SW 1271 (cell line): ENCODE measurements at places on chromosomes 7 and 10.
A peak's percentile ranks its signal among the peaks of the same experiment; 100 is the strongest.

DNA sequence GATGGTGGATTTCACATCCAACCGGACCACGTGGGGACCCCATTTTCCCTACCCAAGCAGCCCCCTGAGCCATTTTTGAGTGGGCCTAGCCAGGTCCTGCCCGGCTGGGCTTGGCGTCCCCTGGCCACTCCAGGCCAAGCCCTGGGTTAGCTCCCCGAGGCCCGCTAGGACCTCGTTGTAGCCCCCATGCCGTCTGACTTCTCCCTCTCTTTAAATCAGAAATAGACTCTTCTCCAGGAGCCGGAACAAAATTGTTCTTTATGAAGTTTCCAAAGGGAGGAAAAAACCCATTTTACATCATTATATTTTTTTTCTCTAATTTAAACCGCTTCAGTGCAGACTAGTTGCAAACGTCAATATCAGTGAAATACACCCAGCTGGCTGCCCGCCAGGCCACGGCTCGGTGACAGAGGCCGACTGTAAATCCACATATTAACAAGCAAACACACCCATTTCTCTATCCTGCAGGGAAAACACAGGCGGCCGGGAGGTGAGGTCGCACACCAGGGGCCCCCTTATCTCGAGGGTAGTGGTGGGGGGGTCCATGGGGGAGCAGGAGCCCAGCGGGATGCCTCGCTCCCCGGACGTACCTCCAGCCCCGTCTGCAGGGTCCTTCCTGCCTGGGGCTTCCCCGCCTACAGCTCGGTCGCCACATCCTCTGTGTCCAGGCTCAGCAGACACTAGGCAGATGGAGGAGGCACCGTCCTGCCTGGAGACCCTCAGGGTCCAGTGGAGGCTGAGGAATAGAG, 72.7 kb downstream of the ELFN1 start:
- no peak for DNase-seq

DNA sequence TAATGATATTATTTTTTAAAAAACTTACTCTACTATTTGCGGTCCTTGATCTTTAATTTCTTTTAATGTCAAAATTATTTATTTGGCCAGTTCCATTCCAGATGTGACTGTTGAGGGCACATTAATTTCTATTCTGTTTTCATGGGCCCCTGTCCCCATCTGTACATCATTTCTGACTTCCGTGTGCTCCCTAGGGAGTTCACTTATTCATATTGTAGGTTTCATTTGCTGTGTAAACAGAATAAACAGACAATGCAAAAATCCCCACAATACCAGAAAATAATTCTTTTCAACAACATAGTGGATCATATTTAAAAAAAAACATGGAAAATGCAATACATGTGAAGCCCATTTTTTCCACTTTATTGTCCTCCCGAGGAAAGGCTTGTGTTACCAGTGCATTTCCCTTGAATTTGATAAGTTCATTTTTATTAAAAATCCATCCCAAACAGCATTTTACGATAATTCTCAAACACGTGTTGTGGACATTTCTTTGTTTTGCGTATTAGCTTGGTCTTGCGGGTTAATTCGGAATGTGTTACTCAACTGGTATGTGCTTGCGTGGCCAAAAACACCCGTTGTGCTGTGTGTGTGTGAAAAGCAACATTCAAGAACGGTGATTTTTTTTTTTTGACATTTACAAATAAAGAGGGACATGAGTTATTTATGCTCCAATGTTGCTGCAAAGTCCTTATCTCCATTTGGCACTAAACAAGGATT, 138.4 kb downstream of the MGMT start:
- DNase-seq = no peak

DNA sequence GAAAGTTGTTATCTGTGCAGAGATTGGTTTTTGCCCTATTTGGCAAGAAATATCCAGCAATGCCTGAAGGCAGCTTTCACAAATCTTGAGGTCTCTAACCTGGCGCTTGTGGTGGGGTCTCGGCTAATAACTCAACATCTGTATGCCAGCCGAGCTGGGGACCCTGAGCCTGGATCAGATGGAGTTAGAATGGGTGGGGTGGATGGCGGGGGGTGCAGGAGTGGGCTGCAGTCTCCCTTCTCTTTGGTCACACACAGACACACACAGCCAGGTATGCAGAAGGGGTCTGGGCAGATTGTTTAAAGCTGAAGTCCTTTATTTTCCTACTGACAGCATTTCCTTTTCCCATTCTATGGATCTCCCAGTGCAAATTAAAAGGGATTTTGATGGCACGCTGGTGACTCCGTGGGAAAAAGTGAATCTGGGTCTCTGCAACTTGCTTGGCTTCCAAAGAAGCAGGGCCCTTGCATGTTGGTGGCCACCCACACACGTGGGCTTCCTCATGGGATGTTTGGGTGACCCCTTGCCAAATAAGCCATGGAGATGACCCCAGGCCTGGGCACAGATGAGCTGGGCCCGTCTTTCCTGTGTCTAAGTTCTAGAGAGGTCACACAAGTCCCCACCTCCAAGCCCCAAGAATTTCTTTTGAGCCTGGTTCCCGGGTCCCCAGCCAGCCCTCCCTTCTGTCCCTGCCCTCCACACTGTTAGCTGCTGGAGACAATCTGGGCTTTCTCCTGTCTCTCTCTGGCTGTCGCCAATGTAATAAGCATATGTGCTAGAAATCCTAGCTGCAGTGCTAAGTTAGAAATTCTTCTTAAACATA, 39.9 kb upstream of the EMX2 start:
- DNase-seq = no peak

GRCh38 chr10:5810225-5810624, 3.0 kb downstream of the GDI2 start:
- DNase-seq = no peak

DNA sequence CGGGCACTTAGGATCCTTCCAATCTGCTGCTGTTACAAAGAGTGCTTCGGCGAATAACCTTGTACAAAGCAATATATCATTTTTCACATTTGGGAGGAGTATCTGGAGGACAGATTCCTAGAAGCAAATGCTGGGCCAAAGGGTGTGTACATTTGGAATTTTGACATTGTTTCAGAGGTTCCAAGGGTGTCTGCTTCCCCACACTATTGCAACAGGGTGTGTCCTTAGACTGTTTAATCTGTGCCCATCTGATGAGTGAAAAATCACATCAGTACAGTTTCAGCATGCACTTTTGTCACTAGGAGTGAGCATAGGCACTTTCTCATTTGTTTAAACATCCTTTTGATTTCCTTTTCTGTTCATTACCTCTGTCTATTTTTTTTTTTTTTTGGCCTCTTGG, 8.6 kb upstream of the ELFN1 start:
- no peak for DNase-seq

DNA sequence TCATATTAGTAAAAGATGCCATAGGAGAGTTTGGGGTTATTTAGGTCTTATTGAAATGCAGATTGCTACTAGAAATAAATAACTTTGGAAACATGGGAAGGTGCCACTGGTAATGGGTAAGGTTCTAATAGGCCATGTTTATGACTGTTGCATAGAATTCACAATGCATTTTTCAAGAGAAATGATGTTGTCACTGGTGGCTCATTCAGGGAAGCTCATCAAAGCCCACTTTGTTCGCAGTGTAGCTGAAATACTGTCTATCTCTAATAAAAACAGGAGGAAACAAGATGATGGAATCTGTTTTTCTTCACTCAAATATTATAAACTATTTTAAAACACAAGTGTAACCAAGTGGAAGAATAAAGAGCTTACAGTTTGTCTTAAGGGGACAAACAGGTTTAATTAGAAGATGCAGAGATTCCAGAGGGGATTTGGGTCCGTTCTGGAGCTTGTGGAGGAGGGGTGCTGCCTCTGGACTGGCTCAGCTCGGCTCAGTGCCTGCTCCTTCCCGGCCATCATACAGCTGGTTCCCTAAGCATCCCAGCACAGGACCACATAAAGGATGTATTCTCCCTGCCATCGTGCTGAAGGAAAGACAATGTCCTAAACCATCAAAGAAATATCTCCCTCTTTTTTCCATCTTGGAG, 20.4 kb downstream of the OPALIN start:
- DNase-seq = no peak

DNA sequence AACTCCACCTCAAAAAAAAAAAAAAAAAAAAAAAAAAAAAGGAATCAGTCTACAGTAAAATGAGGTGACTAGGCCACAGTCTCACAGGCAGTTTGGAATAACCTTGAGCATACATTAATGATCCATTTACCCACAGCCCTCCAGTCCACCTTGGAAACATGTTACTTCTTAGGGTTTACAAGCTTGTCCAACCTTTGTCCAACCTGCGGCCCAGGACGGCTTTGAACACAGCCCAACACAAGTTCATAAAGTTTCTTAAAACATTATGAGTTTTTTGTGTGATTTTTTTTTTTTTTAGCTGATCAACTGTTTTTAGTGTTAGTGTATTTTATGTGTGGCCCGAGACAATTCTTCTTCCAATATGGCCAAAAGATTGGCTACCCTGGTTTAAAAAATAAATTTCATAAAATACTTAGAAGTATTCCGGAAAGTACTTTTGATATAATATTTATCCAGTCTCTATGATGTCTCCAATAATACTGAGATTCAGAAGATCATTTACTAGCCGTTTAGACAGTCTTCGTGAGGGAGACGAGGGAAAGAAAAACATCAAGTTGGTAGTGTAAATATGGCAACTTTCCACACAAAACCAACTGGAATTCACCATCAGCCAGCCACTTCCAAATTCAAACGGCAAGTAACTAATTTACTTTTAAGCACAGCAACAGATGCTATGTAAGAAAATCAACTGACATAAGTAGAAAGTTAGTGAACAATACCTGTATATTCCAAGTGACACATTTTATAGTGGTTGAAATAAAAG, 9.9 kb downstream of the BAZ1B start:
- DNase-seq = no peak

DNA sequence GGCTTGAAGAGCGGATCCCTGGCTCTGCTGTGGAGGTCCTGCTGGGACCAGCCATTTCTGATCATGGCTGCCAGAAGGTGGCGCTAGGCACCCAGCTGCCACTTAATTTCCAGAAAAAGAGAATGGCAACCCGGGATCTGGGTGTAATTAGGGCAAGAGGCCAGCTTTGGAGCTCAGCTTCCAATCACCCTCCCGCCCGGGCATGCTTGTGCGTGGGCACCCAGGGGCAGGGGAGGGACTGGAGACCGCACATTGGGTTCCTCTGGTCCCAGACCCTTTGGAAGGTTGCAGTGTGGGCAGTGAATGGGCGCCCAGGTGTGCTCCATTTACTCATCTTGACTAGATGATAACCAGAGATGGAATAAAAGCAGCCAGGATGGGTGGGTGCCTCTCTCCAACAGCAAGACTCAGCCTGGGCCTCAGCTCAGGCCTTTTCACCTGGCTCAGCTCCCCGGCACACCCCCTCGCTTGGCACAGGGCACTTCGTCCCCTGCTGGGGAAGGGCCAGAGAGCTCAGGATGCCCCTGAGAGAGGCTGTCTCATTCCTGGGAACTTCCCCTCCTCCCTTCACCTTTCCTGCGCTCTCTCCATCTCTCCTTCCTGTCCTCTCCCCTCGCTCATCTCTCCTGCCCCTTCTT, 14.7 kb downstream of the FAM241B start:
- DNase-seq = no peak

DNA sequence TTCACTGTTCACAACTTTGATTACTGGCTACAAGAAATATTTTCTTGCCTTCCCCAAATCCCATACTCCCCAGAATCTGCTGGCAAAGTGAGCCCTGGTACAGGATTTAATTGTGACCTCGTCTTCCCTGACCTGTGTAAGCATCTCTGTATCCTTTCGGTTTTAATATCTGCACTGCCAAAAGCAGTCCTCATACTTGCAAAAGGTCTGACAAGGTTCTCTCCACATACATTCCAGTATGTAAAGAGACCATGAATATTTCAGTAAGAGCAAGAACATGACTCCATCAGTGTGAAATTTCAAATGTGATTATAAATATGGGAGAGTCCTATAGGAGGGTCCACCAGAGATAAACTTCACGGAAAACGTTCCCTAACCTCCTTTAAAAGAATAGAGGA, 134.0 kb upstream of the TCF7L2 start:
- DNase-seq = no peak

DNA sequence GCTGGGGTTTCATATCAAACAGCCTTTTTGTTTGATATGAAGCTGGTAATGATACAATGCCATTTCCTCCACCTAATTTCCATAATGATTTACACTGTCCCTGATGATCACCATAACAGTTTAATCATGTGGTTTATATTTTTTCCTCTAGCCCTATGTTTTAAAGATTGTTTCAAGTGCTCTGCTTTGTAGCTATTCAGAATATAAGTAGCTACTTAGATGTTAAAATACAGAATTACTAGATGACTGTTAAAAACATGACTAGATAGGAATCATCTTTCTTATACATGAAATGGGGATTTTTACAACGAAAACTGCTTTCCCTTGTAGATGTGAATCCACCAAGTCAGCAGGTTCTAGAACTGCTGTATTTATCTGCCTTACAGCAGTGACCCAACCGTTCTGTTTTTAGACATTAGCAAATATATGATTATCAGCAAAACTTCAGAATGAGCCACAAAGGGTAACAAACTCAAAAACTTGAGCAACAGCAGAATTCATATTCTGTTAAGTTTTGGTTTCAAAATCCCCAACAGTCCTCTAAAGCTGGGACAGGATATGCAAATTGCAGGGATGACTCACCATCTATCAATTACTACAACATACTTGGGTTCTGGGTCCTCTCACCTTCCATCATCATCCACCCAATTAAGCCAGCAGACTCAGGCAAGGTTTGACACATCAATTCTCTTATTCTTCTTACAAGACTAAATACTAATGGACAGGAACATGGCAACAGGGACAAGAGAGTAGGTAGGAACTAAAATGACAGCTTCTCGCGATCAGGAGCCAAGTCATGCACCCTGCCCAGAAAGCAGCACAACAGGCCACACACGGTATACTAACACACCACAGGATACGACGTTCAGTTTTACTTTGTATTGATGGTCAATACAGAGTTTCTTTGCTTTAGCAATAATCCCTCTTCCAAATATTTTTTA, 83.9 kb downstream of the PIP4K2A start:
- no peak for DNase-seq

DNA sequence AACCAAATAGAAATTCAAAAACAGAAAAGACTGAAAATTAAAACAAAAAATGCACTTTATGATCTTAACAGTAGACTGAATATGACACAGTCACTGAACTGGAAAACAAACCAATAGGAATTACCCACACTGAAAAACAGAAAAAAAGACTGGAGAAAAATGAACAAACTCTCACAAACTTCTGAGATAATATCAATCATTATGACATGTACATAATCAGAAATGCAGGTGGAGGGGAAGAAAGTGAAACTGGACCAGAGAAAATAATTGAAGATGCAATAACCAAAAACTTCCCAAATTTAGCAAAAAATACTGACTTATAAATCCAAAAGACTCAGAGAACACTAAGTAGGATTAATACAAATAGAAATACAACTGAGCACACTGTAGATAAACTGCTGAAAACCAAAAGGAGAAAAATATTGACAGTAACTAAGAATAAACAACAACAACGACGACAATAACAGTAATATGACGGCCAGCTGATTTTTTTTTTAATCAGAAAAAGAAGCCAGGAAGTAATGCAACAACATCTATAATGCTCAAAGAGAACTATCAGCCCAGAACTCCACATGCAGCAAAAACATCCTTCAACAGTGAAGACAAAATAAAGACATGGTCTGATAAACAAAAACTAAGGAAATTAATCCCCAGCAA, 108.1 kb downstream of the ZFAND4 start:
- DNase-seq = no peak

- DNase-seq = no peak
Measured at GRCh38 chr10:608331-609261, 80.9 kb downstream of the DIP2C start.

- DNase-seq = no peak
Measured at GRCh38 chr7:1550846-1551155, 5.2 kb downstream of the TMEM184A start.

GRCh38 chr7:126700807-126701604, 551.7 kb downstream of the GRM8 start:
- peak; percentile 96 for DNase-seq

GRCh38 chr10:66591865-66592264, 334.0 kb upstream of the LRRTM3 start:
- DNase-seq = no peak
